ENCODE measurements at places on chromosomes 1 and 21.
A peak's percentile ranks its signal among the peaks of the same experiment; 100 is the strongest.

DNA sequence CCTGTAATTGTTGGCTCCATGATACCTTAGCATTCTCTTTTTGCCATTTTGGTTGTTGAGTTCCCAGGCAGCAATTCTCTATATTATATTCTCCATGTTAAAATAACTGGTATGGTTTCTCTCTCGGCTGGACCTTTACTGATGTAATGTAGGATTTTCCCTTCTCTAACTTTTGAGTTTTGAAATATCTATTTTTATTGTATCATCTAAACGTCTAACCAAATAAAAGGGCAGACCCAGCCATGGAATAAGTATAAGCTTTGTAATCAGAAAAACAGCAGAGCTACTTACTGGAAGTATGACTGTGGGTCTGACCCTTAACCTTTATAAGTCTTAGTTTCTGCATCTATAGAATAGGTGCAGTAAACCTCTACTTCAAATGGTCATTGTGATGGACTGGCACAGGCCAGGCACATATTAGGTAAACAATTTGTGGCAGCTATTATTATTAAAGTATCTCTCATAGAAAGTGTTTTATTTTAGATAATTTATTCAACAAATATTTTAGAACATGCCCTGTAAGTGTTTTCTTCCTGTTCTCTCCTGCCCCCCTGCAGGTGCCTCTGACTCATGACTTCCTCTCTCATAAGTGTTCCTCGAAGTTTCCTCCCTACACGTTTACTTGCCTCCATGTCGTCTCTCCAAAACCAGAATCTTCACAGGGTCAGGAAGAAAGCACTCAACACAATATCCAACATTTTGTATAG is 224.9 kb upstream of the FGGY start:
- peak; percentile 38 for DNase-seq

DNA sequence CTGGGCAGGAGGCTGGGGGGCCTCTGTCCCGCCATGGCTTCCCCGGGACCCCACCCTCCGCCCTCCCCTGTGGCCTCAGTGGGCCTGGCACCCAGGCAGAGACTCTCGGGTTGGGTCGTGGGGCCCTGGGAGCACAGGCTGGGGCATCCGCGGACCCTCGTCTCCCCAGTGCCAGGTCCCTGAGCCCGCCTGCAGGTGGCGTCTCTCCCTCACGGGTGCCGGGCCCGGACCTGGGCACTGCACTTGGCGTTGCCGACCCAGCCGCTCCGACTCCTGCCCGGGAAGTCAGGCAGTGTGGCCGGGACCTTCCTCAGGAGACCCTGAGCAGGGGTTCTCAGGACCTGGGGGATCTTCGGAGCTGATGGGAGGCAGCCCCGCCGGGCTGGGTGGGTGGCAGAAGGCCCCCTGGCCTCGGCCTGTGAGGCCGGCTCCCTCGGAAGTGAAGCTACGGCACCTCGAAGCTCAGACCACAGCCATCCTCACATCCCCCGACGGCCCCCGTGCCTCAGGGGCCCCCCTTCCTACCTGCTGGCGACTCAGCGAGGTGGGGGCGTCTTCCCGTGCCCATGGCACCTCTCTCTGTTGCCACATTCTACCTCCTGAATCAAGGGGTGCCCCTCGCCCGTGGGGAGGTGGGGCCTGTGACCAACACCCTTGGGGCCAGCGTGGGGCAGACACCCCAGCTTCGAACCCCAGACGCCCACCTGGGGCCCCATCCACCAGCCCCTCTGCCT is 6.4 kb upstream of the C1orf159 start:
- peak; percentile 73 for DNase-seq

GRCh38 chr21:42107881-42108553 is 36.9 kb downstream of the UMODL1 start:
- peak; percentile 55 for DNase-seq

DNA sequence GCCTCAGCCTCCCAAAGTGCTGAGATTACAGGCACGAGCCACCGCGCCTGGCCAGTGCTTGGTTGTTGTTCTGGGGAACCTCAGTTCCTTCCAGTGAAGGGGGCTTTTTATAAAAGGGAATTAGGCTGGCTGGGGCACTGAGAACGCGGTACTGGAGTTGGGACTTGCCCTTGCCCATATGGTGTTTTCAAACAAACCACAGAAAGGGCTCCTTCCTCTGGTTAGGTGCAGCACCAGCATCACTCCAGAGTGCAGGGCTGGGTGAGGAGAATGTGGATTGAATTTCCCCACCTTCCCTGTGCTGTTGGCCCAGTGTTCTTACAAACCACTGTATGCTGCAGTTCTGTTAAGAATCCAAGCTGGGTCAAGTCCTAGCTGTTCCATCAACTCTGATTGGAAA is 5.3 kb downstream of the MAN1C1 start:
- DNase-seq, result no peak

DNA sequence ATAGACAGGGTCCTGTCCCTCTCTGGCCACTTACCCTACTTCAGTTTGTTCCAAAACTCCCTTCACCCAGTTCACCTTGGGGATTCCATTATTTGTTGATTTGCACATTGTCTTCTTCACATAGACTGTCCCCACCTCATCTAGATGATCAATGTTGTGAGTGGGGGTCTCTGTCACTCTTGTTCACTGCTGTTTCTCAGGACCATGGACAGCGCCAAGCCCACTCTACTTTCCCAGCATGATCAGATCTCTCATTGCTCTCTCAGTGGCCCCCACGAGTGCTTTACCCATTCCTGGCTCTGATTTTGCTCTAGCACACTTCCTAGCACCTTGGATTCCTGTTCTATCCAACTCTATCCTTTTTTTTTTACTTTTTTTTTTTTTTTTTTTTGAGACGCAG is 45.4 kb upstream of the IGSF21 start:
- no peak for DNase-seq

DNA sequence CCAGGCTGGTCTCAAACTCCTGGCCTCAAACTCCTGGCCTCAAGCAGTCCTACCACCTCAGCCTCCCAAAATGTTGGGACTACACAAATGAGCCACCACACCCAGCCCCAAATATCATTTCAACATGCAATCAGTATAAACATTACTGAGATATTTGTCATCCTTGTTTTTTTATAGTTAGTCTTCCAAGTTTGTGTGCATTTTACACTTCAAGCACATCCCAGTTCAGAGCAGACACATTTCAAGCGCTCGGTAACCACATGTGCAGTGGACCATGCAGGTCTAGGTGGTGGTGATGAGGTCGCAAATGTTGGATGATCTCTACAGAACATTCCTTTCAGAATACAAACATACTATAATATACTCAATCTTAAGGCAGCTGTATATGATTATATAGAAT is 23.8 kb upstream of the APP start:
- no peak for DNase-seq

Data from CD4-positive, alpha-beta T cell treated with Interleukin-4 for 4 hours (primary cell).